ENCODE measurements at places on chromosomes 7 and 10.

- no peak for DNase-seq
Measured at GRCh38 chr10:25820874-25821273, 113.2 kb upstream of the MYO3A start.

DNA sequence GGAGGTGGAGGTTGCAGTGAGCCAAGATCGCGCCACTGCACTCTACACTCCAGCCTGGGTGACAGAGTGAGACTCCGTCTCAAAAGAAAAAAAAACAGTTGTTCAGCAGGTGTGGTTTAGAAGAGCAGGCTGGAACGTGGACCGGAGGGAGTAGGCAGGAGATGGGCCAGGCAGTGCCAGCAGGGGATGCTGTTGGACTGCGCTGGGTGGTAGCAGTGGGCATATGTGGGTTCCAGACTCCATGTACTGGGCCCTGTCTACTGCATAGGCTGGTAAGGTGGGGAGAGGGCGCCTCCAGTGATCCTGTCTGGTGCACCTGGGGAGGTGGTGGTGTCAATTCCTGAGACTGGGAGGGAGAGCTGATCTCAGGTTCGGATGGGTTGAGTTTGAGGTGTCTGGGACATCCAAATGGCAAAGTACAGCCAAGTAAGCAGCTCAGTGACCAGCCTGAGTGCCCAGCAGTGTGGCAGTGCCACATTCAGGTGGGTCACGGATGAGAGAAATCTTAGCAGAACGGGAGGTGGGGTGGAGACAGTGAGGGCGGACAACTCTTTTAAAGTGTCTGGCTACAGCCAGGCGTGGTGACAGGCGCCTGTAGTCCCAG is 25.9 kb downstream of the SFXN4 start:
- DNase-seq = peak; percentile 9

- DNase-seq = no peak
Measured at GRCh38 chr10:6309816-6310215, 107.1 kb downstream of the PFKFB3 start.

DNA sequence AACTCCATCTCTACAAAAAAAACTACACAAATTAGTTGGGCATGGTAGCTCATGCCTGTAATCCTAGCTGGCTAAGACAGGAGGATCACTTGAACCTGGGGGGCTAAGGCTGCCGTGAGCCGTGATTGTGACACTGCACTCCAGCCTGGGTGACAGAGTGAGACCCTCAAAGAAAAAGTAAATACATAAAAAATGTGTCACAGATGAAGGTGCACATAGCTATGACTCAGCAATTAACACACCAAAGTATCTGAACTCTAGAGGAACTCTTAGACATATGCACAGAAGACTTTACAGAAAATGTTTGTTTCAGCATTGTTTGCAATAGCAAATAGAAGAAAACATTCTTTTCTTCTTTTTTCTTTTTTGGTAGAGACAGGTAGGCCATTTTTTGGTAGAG is 8.3 kb downstream of the C10orf62 start:
- no peak for DNase-seq

DNA sequence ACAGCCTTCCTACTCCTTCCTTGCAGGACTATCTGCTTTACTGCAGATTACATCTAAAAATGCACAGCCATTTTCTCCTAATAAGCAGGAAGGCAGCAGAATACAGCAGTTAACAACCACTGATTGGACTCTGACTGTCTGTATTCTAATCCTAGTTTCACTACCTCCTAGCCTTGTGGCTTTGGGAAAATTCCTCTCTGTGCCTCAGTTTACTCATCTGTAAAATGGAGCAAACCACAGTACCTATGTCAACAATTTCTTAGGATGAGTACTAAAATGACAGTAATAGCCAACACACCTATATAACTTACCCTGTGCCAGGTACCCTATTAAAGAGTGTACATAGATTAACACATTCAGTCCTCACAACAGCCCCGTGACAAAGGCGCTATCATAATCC is 89.5 kb downstream of the ELMO1 start:
- no peak for DNase-seq

- no peak for DNase-seq
Measured at GRCh38 chr10:61626209-61626608, 36.5 kb upstream of the CABCOCO1 start.

GRCh38 chr10:125340903-125341302 is 180.5 kb upstream of the CTBP2 start:
- DNase-seq = no peak

DNA sequence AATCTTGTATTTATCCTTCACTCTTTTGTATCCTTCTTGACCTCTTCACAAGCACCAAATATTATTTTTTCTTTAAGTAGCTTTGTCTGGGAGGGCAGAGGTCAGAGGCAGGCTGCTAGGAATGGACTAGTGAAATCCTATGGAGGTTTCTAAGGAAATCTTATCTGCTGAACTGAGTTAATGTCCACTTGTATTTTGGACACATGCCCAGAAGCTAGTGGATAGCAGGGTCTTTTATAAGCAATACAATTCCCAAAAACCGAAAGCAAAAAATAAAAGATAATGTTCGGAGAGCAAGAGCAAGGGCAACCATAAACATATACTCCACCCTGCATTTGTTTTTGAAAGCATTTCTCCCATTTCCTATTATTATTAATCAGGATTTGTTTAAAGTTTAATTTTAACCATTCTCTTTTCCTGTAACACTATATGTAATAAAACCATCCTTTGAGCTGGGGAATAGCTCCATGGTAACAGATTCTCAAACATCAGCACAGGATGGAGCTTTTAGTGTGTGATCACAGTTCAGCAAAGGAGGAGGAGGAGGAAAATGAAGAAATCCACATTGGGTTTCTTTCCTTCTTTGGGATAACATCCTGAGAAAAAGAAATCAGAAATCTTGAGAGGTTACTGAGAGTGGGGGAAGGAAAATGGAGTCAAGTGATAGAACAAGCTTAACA is 328.2 kb upstream of the LRRN3 start:
- no peak for DNase-seq

DNA sequence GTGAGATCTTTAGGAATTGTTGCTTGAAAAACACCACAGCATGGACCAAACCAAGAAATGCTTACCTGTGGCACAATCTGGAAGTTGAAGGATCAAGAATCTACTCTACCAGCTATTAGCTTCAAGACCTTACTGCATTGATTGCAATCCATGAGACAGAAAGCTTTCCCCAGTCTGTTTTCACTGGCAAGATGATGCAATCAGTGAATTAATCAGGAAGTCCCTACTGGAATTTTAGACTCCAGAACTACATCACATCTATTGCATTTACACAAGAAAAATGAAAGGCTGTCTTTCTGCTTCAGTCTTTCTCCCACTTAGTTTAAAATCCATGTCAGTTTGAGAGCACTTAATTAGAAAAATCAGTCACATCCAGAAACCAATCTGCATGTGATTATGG is 191.7 kb downstream of the TFEC start:
- DNase-seq = no peak

All from activated CD4-positive, alpha-beta T cell treated with anti-CD3 and anti-CD28 coated beads, Interleukin-2, amount 50 U/mL, for 24 hours (primary cell).